CD4-positive, alpha-beta T cell treated with Interleukin-12 subunit alpha and Interleukin-12 subunit beta, for 1 hour (primary cell): ENCODE measurements at places on chromosomes 1 and 21.

- DNase-seq: no peak
Measured at GRCh38 chr1:31783846-31784245, 19.7 kb upstream of the ADGRB2 start.

- DNase-seq: no peak
Measured at GRCh38 chr1:242524571-242525359, at the start of gene PLD5. Gene PLD5 (minus strand): TSS chr1:242524697.

GRCh38 chr21:33015756-33016155, 10.0 kb upstream of the OLIG2 start:
- no peak for DNase-seq

DNA sequence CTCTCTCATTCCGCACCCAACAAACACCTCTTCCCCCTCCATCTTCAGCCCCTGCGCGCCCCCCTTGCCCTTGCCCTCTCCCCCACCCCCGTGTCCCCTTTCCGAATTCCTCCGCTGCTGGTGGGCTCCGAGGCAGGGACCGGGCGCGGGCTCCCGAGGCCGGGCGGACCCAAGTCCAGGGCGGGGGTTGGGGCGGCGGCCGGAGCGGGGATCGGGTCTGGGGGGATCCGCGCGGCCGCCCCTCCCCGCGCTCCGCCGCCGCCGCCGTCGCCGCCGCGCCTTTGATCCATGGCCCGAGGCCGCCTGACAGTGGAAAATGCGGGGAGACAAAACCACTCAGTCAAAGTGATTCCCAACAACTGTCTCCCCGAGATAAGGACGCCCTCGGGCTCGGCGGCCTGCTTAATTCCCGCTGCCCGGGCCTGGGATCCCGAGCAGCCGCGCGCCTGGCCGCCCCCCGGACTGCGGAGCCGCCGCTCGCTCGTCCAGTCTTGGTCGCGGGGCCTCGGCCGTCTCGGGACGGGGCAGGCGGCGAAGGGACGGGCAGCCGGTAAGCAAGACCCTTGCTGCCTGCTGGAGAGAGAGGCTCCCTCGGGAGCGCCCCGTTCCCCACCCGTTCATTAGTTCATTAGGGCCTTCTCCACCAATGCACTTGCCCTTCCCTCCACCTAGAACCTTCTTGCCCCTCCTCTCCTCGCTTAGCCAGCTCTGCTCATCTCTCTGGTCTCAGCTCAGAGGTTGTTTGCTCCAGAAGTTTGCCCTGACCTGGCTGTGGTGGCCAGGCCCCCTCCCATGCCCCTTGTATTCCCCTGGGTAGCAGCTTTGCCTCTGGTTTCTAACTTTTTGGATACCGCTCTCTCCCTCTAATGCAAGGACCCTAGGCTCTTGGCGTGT, 86.4 kb downstream of the PAX7 start:
- DNase-seq: no peak

GRCh38 chr1:203517426-203518110, 23.6 kb downstream of the OPTC start:
- no peak for DNase-seq

GRCh38 chr1:25199819-25200620, 32.3 kb downstream of the SYF2 start:
- DNase-seq: no peak

- peak; percentile 74 for DNase-seq
Measured at GRCh38 chr1:116514708-116515525, 55.9 kb downstream of the CD58 start.

- no peak for DNase-seq
Measured at GRCh38 chr1:20123722-20124455, 4.6 kb upstream of the PLA2G2D start.

GRCh38 chr1:18592368-18592767, 38.3 kb upstream of the PAX7 start:
- DNase-seq: no peak

GRCh38 chr1:67285780-67286488, 21.7 kb upstream of the IL12RB2 start:
- no peak for DNase-seq
